ENCODE measurements at places on chromosomes 4 and X. TPM values are rescaled to one million over a fixed set of nuclear protein-coding genes. Genes with fewer than 3 reads are reported as not detected.

- no peaks in the 10 kb centered on the region for H3K36me3 ChIP-seq
- H3K27me3 ChIP-seq = no peaks in the 10 kb centered on the region
- H3K4me1 ChIP-seq = no peaks in the 10 kb centered on the region
- no peak for DNase-seq
Measured at GRCh38 chr4:32243926-32244325, 1523.8 kb downstream of the PCDH7 start.

GRCh38 chr4:73426666-73427065 is 9.4 kb upstream of the AFP start:
- H3K4me1 ChIP-seq = no peaks in the 10 kb centered on the region
- no peak overlapping the region for H3K4me3 ChIP-seq
- no peak for DNase-seq
- no peaks in the 10 kb centered on the region for H3K36me3 ChIP-seq

DNA sequence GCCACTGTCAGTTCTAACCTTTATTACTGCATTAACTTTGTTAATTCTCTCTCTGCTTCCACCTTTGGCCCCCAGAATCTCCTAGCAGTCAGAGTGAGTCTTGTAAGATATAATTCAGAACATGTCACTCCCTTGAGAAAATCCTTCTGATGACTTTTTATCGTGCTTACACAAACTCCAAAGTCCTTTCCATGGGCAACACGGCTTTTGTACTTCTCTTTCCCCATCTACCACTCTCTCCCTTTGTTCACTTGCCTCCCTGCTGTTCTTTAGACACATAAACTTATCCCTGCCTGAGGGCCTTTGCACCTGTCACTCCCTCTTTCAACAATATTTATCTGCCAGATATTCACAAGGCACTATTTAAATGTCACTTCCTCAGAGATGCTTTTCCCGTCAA is 64.8 kb downstream of the MAOB start:
- peaks cover 3% of the 10 kb centered on the region for H3K4me1 ChIP-seq
- no peak for DNase-seq
- H3K4me3 ChIP-seq = no peak overlapping the region
- H3K36me3 ChIP-seq = no peaks in the 10 kb centered on the region

- H3K4me1 ChIP-seq = no peaks in the 10 kb centered on the region
- H3K36me3 ChIP-seq = no peaks in the 10 kb centered on the region
- H3K27ac ChIP-seq = no peak overlapping the region
- H3K4me3 ChIP-seq = no peak overlapping the region
- peaks cover 5% of the 10 kb centered on the region for H3K27me3 ChIP-seq
Measured at GRCh38 chrX:20715176-20715575, 448.5 kb upstream of the RPS6KA3 start.

The TCEAL1 gene
- total RNA-seq = 33.4 TPM

The KCNE5 gene
- 0.58 TPM for total RNA-seq

GRCh38 chr4:123209436-123209835 is 187.2 kb upstream of the SPRY1 start:
- H3K27me3 ChIP-seq = no peaks in the 10 kb centered on the region
- H3K4me1 ChIP-seq = no peaks in the 10 kb centered on the region
- no peaks in the 10 kb centered on the region for H3K36me3 ChIP-seq
- no peak for DNase-seq
- H3K4me3 ChIP-seq = no peak overlapping the region

DNA sequence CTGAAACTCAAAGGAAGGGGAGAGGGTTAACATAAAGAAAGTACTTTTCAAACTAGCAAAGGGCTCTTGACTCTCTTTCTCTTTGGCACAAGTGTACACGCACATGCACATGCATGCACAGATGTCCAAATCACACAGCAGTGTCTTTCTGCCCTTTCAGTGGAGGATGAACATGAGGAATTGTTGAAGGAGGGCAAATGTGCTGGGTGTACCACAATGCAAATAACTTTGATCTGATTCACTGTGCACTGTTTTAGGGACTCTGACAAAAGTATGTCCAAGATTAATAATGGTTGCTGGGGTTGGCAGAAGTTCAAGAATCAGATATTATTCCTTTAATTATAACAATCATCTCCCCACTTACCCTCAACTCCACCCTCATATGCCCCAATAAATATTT is 93.8 kb downstream of the GPC4 start:
- no peaks in the 10 kb centered on the region for H3K36me3 ChIP-seq
- H3K27ac ChIP-seq = no peak overlapping the region
- no peaks in the 10 kb centered on the region for H3K4me1 ChIP-seq
- H3K4me3 ChIP-seq = no peak overlapping the region

- no peak for DNase-seq
- H3K27me3 ChIP-seq = no peaks in the 10 kb centered on the region
- peak overlapping the region; percentile 3 for H3K27ac ChIP-seq
- peak overlapping the region; percentile 12 for H3K4me3 ChIP-seq
- no peaks in the 10 kb centered on the region for H3K4me1 ChIP-seq
Measured at GRCh38 chr4:915041-915474, 17.1 kb downstream of the GAK start.

Measured in lung (tissue), 17 donors.